ENCODE measurements at places on chromosomes 12 and 14.

DNA sequence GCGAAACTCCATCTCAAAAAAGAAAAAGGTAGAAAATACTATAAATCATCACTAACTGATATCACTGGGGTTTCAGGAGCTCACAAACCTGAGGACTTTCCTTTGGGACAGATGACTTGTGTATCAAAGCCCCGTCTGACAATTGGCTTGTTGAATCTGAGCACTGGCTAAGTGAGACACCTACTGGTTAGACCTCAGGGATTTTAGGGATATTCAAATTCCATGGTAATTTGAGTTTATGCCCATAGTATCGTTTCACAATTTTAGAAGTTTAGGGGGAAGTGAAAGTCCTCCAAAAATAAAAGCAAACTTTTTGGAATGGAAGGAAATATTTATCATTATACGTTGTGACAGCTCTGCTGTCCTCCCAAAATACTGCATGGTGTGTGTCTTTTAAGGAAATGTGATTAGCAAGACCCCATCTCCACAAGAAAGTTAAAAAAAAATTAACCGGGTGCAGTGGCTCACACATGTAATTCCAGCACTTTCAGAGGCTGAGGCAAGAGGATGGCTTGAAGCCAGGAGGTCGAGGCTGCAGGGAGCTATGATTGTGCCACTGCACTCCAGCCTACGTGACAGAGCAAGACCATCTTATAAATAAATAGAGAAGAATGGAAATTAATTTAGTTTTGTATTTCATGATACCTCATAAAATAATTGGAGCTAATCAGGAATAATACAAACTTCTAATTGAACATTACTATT, 49.2 kb downstream of the FBXL14 start:
- no peak for DNase-seq

GRCh38 chr12:112349431-112349830, 32.8 kb downstream of the HECTD4 start:
- no peak for DNase-seq

DNA sequence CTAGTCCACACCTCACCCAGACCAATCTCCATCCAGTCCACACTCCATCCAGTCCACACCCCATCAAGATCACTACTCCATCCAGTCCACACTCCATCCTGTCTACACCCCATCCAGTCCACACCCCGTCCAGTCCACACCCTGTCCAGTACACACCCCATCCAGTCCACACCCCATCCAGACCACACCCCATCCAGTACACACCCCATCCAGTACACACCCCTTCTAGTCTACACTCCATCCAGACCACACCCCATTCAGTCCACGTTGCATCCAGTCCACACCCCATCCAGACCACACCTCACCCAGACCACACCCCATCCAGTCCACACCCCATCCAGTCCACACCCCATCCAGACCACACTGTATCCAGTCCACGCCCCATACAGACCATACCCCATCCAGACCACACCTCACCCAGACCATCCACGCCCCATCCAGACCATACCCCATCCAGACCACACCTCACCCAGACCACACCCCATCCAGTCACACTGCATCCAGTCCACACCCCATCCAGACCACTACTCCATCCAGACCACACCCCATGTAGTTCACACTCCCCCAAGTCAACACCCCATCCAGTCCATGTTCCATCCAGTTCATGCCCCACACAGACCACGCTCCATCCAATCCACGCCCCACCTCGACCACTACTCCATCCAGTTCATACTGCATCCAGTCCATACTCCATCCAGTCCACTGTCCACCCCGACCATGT, 116.6 kb upstream of the RTL1 start:
- no peak for DNase-seq

GRCh38 chr14:64110802-64111201, 183.4 kb downstream of the ESR2 start:
- no peak for DNase-seq

DNA sequence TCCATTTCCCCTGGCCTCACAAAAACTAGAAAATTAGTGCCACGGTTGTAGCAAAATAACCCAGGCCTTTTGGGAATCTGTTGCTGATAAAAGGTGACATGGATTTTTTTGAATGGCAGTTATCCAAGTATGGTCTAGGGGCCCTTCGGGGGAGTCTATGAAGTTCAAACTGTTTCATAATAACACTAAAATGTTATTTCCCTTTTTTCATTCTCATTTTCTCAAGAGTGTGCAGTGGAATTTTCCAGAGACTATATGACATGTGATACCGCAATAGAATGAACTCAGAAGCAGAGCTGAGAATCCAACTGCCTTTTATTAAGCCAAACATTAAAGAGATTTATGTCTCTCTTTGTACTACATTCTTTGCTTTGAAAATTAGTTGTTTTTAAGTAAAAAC, 26.9 kb downstream of the GSTZ1 start:
- DNase-seq: no peak

- no peak for DNase-seq
Observed at GRCh38 chr14:97788846-97789526, 991.8 kb downstream of the VRK1 start.

GRCh38 chr12:93540466-93540865, 32.0 kb upstream of the SOCS2 start:
- no peak for DNase-seq

DNA sequence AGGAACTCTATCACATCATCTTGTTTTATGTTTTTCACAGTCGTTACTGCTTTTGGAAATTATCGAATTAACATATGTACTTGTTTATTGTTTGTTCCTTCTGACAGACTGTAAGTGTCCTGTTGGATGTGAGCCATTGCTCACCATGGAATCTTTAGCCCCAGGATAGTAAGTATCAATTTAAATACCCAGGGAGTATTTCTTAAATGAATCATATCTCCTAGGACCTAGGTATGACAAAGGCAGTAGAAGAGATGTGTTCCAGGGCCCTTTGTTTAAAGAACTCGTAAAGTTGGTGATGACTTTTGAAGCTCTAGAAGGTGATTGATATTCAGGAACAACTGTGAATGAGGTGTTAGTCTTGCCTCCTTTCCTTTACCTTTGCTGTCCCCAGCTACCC, 30.3 kb upstream of the STRAP start:
- no peak for DNase-seq

DNA sequence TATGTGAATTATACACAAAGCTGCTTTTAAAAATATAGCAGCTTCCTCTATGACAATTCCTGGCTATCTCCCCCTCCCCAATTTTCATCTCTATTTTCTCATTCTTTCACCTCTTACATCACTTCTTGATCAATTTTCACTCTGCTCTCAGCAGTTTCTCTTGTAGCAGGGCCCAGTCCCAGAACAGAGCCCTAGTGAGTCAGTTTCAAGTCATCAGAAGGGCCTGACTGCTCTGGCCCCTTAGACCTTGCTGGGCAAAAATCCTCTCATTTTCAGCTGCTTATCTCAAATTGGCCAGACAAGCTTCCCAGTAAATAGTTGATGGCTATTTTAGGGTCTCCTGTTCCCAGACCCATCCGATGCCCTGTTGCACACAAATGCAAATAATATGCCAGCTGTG, 101.4 kb downstream of the TTC7B start:
- no peak for DNase-seq

DNA sequence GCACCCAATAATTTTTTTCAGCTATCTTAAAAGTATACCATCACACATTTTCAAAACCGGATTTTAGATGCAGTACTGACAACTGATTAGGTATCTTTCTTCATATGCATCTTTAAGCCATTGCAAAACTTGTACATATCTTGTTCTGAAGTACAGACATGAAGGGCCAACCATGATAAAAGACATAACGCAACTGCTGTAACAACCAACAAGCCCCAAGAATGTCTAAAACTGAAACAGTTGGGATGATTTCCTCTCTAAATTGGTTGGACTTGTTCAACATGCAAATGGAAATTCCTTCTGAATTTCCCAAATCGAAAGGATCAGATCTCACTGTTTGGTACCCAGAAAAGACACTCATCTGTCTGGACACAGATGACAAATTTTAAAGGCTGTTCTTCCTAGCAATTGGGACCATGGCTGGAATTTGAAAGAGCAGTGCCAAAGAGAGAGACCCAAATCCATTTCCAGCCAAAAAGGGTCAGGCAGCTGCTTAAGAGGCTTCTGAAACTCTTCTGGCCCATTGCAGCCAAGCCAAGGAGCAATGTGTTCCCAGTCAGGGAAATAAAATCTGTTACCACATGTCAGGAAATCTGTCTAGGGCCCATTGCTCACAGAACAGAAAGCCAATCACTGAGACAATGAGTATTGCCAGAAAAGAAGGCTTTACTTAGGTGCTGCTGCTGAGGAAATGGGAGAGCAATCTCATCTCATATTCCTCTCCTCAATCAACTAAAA, 1122.4 kb upstream of the USP15 start:
- DNase-seq: no peak

DNA sequence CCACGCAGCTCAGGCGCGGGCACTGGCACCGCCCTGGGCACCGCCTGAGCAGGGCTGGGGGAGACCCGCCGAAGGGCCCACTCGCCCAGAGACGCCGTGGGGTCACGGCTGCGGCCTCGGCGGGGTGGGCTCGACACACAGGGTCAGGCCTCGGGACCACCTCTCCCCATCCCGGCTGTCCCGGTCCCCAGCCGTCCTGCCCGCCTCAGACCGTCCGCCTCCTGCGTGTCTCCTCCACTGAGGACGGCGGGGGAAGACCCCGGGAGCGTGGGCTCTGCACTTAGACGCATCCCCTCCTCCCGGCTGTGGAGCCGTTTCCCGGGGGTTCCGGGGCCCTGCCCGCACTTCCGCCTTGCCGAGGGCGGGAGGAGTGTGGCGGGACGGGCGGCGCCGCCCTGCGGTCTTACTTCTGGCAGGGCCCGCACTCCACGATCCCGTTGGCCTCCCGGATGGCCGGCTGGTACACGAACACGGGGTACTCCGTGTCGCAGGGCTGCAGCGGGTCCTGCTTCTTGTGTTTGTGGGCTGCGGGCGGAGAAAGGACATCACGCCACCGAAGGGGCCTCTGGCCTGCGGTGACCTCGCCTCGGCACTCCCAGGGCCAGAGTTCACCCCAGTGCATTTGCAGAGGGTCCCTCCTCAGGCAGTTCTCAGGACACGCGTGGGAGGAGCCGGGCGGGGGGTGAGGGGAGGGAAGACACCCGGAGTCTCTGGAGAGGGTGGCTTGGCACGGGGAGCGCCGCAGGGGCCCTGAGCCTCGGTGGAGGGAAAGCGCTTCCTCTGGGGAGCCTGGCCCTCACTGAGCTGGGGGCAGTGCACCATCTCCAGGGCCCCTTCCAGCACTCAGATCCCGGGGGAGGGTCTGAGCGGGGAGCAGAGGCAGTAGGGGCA, 23.1 kb upstream of the LRTM2 start:
- DNase-seq: no peak

DNA sequence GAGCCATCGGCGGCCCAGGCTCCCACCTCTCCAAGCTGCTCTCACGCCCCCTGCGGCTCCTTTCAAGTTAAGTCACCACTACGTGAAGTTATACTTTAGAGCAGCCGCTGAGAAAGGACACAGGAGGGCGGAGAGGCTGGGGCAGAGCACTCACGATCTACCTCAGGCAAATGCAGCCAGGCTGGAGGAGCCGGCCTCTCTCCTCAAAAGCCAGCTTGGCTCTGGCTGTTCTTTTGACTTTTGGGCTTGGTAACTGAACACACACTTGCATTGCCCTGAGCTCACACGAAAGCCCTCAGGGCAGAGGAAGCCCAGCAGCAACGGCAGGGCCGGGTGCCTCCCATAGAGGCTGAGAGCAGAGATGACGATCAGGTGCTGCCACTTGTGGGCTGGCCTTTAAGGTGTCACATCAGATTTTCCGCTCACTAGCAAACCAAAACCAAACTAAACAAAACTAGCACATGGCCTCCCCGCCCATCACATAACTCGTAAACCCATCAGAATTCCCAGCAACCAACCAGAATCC, 75.2 kb downstream of the PITPNM2 start:
- no peak for DNase-seq

- DNase-seq: no peak
Observed at GRCh38 chr14:76348898-76349297, 27.0 kb upstream of the ESRRB start.

DNA sequence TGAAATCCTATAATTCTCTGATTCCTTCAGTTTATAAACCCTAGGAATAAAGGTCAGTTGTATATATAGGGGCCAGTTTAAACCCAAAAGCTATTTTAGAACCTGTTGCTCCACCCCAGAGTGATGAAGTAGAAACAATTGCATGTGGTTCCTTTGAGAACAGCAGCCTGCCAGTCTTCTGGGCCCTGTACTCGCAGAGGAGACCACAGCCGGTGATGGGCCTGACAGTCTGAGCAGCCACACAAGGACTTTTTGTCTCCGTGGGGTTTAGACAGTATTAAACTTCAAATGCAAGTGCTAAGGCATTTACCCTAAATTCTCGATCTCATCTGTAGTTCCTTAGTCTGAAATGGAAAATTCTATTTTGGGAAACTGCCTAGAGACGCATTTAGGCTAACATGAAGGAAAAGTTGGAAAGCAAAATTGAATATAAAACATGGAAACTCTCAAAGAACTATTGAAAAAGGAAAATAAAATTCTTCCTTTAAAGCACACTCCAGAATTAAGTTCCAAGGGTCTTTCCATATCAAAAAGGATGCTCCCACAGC, 80.6 kb downstream of the PRICKLE1 start:
- DNase-seq: no peak

DNA sequence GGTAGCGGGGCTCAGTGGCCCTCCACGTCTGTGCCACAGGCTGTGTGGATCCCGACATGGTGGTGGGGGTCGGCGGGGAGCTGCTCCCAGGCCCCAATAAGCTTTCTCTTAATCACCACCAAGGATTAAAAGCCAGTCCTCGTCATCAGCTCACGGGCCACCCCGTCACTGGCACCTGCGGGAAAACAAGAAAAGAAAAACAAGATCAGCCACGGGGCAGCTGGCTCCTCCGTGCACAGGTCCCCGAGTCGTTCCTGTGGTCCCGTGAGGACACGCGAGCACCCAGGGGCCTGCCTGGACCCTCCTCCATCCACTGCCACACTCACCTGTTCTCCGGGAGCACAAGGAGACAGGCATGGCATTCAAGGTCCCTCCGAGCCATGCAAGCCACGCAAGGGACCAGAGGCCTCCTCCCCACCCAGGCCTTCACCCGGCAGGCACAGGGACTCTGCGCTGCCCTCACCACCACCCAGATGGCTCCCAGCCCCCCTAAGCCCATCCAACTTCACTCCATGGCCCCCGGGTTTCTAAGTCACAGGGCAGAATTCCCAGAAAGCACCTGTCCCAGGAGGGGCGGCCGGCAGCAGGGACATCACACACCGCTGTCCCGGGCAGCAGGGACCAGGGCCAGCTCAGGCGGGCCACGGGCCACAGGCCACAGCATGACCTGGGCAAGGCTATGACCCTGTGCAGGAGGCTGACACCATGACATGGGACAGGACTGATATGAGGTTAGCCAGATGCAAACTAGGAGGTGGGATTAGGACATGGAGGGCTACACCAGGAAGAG, 72.0 kb downstream of the NCOR2 start:
- DNase-seq: no peak

DNA sequence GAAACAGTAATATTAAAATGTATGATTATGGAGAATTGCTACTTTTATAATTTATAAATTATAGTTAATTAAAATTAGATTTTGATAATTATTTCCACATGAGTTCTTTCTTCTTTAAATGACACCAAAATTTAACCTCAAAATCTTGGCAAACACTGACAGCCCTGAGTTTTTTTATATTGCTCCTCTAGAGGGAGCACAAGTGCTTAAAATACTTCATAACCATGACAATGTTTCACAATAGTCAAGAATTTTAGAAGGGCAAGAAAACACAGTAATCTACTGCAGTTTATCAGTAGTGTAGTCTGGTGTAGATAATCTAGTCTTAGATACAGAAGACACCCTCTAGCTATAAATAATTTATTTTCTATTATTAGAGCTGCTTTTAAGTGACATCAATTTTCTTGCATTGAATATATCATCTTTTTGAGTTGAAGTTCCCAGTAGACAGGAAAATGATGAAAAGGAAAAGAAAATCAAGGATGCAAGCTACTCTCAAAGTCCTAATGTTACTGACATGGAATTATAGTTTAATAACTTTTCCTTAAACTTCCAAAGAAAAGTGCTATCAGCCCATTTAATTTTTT, 14.3 kb upstream of the PTGER2 start:
- no peak for DNase-seq
